ENCODE measurements at places on chromosomes 12 and 14.

DNA sequence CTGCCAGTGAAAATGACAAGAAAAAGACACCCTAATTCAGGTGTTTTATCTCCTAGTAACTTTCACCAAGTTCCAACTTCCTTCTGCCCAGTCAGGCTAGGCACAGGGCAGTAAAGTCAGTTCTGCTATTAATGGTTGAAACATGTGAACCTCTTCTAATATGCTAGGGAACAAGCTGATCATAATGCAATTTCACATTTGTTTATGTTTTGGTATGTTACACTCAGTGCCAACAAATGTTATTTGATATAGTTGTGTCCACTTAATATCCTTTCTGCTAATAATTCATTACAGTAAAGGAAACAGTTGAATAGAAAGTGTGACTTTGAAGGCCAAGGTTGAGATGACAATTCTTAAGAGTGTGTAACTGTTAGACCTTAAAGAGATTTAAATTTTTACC lies 17.2 kb downstream of the NT5DC3 start:
- no peak for DNase-seq

GRCh38 chr14:22898302-22899090 lies 15.5 kb downstream of the REM2 start:
- DNase-seq, result no peak

- no peak for DNase-seq
Observed at GRCh38 chr14:50171895-50172294, 55.5 kb upstream of the VCPKMT start.

DNA sequence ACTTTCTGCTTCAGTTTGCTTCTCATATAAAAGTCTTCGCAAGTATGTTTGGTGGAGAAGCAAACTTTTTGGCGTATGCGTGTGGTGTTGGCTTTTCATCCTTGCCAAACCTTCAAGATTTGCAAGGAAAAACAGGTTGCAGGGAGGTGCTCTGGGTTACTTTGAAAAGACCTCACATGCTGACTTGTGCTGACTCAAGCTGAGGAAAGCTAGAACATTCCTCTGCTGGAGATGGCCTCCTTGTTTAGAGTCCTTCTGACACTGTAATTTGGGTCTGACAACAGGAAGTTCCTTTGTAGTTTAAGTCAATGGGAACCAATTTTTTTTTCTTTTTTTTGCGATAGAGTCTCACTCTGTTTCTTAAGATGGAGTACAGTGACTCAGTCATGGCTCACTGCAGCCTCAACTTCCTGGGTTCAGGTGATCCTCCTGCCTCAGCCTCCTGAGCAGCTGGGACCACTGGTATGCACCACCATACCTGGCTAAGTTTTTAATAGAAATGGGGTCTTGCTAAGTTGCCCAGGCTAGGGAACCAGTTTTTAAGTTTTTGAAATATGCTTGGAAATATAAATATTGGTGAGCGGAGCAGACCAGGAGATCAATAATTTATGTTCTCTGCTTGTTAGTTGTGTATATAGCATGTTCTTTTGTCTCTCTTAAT lies 2.6 kb upstream of the ACACB start:
- no peak for DNase-seq

DNA sequence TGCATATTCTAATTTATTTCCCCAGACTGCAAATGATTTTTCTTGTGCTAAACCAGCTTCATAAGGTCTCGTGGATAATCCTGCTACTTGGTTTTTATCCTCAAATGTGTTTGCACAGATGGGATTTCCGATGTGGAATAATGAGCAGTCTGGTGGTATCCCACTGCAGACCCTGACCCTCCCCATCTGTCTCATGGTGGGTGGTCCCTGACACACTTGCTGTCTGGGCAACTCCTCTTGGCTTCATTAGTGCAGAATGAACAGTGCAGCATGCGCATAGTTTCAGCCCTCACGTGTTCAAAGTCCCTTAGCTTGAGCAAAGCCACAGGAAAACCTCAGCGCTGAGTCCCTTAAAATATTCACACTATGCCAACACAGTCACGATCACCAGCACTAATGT lies 996.5 kb downstream of the AACS start:
- no peak for DNase-seq

GRCh38 chr14:65789363-65789762 lies 376.8 kb downstream of the FUT8 start:
- DNase-seq, result no peak

- no peak for DNase-seq
Observed at GRCh38 chr12:89655841-89656240, 52.8 kb downstream of the ATP2B1 start.

DNA sequence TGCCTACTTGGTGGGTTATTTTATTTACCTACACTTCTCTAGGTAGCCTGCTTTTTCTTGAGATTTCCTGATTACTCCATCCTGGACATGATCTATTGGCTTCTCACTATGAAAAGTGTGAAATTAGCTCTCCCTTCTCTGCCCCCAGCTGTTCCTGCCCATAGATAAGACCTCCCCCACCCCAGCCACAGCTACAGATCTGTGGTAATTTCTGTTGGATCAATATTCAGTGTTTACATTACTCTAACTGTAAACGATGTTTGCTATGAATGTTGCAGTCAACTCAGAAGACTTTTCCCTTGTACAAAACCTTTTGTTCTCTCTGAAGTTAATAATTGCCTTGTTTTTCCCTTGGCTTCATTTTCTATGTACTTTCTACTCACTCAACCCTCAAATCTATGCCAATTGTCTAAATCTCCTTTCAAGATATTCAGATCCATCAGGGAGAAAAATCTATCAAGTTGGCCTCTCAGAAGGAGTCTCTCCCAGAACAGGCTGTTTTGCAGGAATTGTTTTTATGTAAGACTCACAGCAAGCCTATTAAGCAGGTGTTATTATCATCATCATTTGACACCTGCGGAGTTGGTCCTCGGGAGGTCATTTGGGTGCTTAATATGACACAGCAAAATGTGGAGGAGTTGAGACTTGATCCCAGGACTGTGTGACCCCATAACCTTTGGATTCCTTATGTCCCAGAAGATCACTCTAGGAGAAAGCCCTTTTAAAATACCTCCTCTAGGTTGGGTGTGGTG lies 227.4 kb downstream of the SUDS3 start:
- no peak for DNase-seq

- no peak for DNase-seq
Observed at GRCh38 chr12:6816598-6816997, 5.0 kb upstream of the GPR162 start.

DNA sequence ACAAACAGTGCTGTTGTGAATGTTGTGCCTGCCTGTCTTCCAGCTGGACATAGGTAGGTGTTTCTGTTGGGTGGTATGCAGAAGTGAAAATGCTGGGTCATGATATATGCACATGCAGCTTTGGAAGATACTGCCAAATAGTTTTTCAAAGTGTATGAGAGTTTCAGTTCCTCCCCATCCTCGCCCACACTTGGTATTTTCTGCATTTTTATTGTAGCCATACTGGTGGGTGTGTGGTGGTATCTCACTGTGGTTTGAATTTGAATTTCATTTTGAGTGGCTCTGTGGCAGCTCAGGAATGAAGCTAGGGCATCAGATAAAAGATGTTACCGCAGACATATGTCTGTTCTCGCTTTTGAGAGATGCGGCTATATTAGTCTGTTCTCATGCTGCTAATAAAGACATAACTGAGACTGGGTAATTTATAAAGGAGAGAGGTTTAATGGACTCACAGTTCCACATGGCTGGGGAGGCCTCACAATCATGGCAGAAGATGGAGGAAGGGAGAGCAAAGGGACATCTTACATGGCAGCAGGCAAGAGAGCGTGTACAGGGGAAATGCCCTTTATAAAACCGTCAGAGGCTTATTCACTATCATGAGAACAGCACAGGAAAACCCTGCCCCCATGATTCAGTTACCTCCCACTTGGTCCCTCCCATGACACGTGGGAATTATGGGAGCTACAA lies 183.1 kb downstream of the CAND1 start:
- DNase-seq, result no peak

GRCh38 chr12:109961612-109962011 lies 34.6 kb downstream of the GIT2 start:
- no peak for DNase-seq

DNA sequence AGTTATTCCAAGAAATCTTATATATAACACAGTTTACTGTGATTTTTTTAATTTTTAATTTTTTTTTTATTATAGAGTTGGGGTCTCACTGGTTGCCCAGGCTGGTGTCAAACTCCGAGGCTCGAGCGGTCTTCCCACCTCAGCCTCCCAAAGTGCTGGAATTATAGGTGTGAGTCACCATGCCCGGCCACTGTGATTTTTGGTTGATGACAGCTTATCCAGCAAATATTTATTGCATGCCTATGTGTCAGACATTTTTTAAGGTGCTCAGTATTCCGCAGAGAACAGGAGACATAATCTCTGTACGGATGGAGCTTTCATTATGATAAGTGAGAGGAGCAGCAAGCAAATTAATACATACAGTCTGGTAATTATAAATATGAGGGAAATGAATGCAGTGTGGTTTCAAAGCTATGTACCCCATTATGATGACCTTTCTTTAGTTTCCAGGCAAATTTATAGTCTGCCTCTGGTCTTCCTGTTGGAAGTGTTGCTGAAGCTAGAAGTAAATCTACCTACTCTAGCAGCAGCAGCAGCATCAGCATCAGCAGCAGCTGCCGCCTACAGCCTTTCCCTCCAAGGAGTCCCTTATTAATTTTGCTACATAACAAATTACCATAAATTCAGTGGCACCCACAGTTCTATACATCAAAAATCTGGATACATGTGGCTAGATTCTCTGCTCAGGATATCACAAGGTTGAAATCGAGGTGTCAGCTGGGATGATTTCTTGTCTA lies 32.3 kb downstream of the FRS2 start:
- no peak for DNase-seq

- DNase-seq, result no peak
Observed at GRCh38 chr12:89781156-89781555, 72.5 kb upstream of the ATP2B1 start.

- DNase-seq, result no peak
Observed at GRCh38 chr12:107029081-107029480, 42.1 kb upstream of the MTERF2 start.

GRCh38 chr12:39161465-39162085 lies 256.2 kb upstream of the CPNE8 start:
- no peak for DNase-seq

DNA sequence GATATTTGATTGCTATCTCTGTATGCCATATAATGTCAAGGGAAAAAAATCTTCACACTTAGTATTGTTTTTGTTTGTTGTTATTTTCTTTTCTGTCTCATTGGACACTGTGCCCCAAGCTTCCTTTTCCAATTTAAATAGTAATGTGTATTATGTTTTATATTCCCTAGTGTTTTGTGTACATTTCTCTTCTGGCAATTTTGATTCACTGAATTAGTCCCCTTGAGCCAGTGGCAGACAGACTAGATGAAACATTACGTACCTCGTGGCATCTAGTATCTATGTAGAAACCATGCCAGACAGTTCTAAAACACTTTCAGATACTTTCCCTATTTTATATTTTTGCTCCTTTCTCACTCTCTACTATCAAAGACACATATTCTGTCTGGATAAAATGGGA lies at the start of gene OR6C1:
TSS of gene OR6C1 (plus strand) at position 301 of the 400 bp plus-strand sequence. CDS start 6,257 bp downstream, outside the sequence.
- DNase-seq, result no peak

GRCh38 chr14:104332634-104333270 lies 194.4 kb downstream of the KIF26A start:
- no peak for DNase-seq

- no peak for DNase-seq
Observed at GRCh38 chr12:116549993-116550392, 9.2 kb upstream of the MAP1LC3B2 start.

- no peak for DNase-seq
Observed at GRCh38 chr12:59329462-59329861, 266.4 kb upstream of the SLC16A7 start.

- peak; percentile 60 for DNase-seq
Observed at GRCh38 chr12:94262228-94263010, 114.0 kb downstream of the PLXNC1 start.

- no peak for DNase-seq
Observed at GRCh38 chr14:21097636-21098075, 799 bp downstream of the ZNF219 start.

DNA sequence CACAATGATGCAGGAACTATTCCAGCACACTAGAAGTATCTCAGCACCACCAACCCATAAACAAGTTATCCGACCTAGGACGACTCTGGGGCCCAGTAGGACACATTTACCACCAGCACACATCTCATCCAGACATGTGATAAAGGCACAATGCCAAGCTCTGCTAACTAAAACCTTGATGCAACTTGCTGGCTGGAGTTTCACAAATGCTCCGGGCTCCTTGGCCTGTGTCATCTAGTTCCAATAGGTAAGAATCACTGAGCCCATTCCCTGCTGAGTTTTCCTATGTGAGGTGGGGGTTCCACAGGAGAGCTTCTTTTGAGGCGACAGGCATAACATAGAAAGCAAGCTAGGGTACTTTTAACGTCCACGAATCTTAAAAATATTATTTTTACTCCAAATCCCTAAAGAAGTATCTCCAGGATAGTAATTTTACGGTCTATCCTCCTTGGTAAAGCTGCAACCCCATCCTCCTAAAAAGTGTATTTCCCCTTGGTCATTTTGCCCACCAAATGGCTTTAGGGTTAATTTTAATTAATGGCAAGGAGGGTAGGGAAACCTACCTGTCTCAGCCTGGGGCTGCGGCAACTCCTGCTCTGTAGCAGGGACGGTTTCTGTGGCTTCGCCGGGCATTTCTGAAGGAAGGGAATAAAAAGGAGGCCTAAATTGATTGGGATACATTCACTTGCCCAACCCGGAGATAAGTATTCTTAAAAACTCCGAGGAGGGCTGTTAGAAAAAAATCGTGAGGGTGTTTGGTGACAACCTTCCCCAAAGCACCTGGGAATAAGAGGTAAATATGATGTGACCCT lies 1.0 kb downstream of the NACA start:
- DNase-seq, result no peak

GRCh38 chr12:59041241-59042121 lies 121.2 kb upstream of the LRIG3 start:
- DNase-seq, result no peak

DNA sequence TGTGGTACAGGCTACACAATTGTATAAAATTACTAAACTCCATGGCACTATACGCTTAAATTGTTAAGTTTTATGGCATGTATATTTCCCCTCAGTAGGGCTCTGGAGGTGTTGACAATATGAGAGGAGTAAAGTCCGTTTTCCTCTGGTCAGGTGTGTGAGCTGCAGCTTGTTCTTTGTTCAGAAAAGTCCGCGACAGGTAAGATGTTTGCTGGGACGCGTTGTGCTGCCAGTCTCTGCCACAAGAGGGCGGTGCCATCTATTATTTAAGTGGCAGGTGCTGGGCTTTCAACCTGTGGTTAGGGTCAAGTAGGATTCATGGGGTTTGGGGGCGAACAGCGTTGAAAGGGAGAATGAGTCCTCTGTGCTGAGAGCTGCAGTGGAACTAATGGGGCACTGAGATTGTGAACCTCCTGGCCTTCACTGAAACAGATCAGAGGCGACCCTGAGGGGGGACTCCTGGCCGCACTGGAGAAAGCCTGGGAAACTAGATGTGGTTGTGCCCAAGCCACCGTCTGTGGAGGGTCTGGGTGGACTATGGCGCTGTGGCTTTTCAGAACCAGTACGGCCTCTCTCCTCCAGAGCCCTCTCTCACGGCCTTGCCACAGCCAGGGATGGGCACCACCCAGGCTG lies 179.0 kb downstream of the SLC15A4 start:
- peak; percentile 31 for DNase-seq

DNA sequence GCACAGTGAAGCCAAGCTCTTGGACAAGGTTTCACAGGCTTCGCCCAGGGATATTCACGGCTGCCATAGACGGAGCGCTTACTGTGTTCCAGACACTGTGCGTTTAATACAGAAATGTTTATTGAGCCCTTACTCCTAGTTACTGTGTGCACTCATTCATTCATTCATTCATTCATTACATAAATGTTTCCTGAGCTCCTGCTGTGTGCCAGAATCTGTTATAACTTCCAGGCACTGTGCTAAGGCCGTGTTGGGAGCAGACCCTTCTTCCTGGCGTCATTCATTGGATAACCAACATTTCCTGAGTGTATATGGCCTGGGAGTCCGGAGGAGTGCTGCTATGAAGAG lies 760 bp upstream of the MED13L start:
- no peak for DNase-seq

Data from activated naive CD4-positive, alpha-beta T cell treated with anti-CD3 and anti-CD28 coated beads, Interleukin-2, amount 50 U/mL, for 72 hours (primary cell).